ENCODE measurements at places on chromosomes 4 and X. TPM values are rescaled to one million over a fixed set of nuclear protein-coding genes. Genes with fewer than 3 reads are reported as not detected.

Gene NOX1
- 1.9 TPM for polyA plus RNA-seq

Gene SYNPO2
- 3.5 TPM for polyA plus RNA-seq

Gene SULT1E1
- polyA plus RNA-seq: 30.8 TPM

Gene MMGT1
- polyA plus RNA-seq: 11.9 TPM

Gene GPR119
- 0.39 TPM for polyA plus RNA-seq

Gene FIP1L1
- 50.7 TPM for polyA plus RNA-seq

Gene SMIM31
- 0.51 TPM for polyA plus RNA-seq
